ENCODE measurements at places on chromosomes 3 and 15. TPM values are rescaled to one million over a fixed set of nuclear protein-coding genes. Genes with fewer than 3 reads are reported as not detected.

DNA sequence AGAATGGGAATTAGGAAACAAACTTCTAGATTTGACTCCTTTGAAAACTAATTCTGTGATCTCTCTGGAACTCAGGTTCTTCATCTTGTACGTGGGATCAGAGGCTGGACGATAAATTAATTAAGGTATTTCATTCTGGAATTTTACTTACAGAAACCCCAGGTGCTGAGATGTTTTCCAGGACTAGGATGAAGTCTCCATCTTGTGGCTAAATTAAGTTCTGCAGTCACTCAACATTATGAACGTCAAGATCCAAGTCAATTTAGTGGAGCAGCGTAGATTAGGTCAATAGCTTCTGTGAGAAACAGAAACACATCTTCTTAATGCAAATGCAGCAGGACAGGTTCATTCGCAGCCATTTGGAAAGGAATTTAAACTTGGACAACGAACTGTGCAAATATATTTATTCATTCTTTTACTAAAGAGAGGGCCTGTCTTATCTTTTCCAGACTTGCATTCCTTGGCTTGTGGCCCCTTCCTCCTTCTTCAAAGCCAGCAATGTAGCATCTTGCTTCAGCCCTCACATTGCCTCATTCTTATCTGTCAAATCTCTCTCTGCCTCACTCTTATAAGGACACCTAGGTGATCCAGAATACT lies 26.7 kb upstream of the TMC3 start:
- DNase-seq = peak; percentile 73

DNA sequence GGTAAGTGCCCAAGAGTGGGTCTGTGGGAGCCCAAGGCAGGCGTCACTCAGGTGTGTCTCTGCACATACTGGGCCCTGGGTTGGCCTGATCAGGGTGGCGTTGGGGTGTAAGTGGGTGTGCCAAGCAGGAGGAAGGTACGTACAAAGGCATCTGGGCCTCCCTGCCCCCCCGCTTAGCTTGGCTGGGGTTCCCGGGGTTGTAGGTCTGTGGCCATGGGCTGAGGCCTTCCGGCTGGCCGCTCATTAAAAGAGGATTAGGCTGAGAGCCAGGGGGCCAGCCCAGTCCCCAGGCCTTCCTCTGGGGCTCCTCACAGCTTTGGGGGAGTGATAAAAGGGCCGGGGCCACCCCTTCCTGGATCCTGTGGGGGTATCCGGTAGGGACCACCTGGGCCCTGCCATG lies 13.3 kb downstream of the SEMA3F start:
- no peak for DNase-seq

- DNase-seq = no peak
These were observed 97.4 kb upstream of the KLF13 start for GRCh38 chr15:31228980-31229826.

GRCh38 chr3:13098192-13098988 lies 25.2 kb upstream of the IQSEC1 start:
- no peak for DNase-seq

GRCh38 chr15:68154923-68155559 lies 50.1 kb downstream of the CALML4 start:
- peak; percentile 77 for DNase-seq

DNA sequence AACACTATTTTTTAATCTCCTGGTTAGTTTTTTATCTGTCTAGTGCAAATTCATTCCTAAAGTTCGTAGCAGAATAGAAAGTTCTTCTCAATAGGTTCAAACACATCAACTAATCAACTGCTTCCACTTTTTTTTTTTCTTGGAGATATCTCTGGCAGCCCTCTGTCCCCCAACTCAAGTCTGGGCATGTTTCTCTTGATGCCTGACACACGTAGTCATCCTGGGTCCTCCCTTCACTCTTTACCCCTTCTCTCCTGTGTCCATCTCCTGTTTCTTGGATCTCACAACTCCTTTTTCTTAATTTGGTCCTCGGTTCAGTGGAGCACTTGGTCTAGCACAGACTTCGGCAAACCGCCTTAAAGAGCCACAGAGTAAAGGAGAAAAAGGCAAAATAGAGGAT lies 14.4 kb downstream of the TNFAIP8L3 start:
- no peak for DNase-seq

DNA sequence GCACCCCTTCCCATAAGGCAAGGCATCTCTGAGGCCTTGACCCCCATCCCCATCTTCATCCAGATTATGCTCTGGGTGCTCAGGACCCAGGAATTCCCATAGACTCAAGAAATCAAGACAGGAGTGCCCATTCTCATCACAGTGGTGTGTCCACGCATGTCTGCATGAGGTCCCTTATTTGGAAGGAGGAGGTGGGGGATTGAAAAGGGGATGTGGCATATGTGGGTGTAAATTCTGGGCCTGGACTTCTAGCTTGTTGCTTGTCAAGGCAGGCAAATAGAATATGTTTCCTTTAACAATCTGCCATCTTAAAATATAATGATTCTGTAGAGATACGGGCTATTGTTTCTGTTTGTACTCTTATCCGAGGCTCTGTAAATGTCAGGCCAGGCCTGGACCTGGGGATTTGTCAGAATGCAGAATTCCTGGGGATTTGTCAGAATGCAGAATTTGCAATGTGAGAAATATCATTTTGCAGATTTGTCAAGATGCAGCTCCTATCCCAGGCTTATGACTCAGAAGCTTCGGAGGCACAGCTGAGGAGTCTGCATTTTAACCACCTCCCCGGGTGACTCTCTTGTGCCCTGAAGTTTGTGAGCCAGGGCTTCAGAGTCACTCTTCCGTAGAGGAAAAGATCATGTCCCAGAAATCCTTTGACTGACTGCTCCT lies 157.8 kb downstream of the SV2B start:
- no peak for DNase-seq

DNA sequence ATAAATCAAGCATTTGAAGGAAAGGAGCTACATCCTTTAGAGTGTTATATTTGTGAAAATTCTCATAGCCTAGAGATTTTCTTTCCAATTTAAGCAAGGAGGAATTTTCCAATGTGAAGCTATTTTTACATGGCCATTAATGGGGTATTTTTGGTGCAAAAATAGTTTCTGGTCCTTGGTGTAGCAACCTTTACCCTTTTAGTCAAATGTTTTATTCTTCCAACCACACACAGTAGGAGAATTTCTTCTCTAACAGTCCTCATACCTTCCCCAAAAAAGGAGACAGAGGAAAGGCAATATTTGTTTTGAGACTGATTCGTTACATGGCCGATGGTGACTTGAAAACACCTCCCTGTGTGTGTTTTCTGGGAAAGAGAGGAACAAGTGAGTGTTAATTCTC lies 261.2 kb downstream of the PTPRG start:
- DNase-seq = no peak

DNA sequence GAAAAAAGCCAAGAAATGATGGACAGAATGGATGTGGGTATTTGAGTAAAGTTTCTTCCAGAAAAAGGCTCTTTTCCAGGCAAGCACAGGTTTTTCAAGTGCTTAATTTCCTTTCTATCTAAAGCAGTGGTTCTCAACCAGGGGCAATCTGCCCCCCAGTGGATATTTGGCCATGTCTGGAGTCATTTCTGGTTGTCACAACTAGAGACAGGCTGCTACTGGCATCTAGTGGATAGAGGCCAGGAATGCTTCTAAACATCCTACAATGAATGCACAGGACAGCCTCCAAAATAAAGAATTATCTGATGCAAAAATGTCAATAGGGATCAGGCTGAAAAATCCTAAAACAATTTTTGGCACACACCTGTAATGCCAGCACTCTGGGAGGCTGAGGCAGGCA lies 23.9 kb downstream of the SEC22C start:
- no peak for DNase-seq

DNA sequence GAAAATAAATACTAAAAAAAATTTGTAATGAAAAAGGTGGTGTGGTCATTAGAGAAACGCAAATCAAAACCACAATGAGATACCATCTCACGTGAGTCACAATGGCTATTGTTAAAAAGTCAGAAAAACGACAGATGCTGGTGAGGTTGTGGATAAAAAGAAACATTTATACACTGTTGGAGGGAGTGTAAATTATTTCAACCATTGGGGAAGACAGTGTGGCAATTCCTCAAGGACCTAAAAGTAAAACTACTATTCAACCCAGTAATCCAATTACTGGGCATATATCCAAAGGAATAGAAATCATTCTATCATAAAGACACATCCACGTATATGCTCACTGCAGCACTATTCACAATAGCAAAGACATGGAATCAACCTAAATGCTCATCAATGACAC lies 120.3 kb downstream of the MYO9A start:
- DNase-seq = no peak

GRCh38 chr3:65568497-65568896 lies 470.2 kb downstream of the MAGI1 start:
- no peak for DNase-seq

GRCh38 chr3:29079358-29079757 lies 201.5 kb upstream of the RBMS3 start:
- no peak for DNase-seq

GRCh38 chr3:136728918-136729317 lies 23.3 kb downstream of the STAG1 start:
- DNase-seq = peak; percentile 90

DNA sequence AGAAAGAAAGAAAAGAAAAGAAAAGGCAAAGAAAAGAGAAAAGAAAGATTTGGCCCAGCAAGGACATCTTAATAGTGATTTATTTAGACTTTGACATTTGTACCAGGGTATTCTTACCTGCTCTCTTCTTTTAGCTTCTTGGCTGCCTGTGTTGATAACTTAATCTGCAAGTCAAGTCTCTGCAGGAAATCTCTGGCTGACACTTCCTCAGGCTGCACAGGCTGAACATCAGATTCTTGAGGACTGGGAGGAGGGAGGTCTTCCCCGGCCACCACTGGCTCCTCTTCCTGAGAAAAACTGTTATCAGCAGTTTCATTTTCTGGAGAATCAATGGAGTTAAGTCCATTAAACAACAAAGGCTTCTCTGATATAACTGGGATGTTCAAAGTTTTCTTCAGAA lies 12.8 kb downstream of the LYSMD2 start:
- DNase-seq = no peak

GRCh38 chr3:52423173-52423572 lies 21.7 kb downstream of the SEMA3G start:
- no peak for DNase-seq

DNA sequence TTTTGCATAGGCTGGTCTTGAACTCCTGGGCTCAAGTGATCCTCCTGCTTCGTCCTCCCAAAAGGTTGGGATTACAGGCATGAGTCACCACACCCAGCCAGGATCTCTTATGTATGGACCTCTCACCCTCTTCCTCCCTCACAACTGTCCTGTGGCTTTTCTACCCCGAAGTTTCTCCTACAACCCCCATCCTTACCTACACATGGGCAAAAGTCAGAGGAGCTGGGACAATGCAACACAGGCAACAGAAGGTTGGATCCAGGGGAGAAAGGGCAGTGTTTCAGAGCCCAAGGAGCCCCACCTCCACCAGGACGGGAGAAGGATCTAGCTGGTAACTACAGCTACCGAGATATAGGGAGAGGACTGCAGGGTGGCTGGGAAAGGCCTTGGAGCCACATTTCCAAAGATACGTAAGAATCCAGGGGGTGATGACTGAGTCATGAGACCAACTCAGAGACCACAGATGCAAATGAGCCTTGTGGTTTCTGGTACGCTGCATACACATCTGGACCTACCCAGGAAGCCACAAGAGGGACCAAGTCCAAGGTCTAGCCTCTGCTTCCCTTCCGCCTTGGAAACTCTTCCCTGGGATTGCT lies 13.6 kb downstream of the IGDCC4 start:
- peak; percentile 95 for DNase-seq

DNA sequence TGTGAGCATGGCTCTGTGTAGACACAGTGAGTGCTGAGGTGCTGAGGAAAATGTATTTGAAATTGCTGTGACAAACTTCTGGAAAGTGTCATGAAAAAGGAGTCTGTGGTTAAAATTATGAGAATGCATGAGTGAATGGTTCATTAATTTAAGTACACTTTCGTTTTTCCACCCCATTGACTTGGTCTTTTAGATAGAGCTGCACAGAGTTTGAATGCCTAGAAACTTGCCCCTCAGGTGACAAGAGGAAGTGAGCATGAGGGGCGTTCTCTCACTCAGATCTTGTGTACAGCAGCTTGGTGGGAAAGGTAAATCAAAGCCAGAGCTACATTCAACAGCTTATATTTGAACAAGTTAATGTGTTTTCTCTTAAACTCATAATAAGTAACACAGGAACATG lies 296.8 kb downstream of the WDR72 start:
- DNase-seq = no peak

GRCh38 chr3:172129498-172129849 lies 90.1 kb downstream of the FNDC3B start:
- DNase-seq = no peak

DNA sequence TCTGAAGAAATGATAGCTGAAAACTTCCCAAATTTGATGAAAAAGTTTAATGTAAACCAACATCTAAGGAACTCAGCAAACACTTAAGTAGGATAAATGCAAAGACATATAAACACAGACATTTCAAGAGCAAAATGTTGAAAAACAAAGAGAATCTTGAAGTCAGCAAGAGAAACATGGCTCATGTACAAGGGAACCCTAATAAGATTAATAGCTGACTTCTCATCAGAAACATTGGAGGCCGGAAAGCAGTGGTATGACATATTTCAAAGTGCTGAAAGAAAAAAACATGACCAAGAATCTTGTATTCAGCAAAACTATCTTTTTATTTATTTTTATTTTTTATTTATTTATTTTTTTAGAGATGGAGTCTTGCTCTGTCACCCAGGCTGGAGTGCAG lies 10.6 kb upstream of the PRKCI start:
- DNase-seq = no peak

DNA sequence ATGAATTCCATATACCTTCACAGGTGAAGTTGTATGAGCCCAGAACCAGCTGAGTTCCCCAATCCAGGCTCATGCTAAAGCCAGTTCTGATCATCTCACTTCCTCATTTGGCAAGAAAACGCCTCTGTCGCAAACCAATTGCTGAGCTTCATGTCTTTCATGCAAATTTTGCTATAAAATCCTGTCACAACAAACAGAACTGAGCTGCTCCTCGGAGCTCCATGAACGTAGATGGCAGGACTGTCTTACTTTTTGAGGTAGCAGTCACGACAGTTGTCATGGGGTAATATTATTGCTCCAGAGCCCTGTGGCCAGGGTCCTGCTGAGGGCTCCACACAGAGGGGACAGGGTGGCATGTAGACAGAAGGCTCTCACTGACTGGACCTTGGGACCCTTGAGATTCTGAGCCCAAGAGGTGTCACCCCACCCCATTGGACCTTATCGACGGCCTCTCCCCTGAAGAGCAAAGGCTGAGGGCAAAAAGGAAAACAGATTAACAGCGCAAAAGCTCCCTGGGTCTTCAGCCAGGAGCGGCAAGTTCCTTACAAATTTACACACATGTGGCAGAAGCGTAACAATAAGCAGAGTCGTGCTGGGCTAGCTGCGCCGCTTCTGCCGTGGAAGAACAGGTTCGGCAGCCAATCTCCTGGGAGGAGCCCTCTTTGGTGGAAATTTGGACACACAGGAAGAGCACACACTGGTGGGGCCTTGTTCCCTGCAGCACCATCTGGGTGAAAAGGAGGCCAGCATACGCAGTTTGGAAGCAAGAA lies 249.2 kb downstream of the OPA1 start:
- DNase-seq = no peak

Gene CHP1
- 87.9 TPM for total RNA-seq

Gene LRTM1
- not detected for total RNA-seq

Gene LRRIQ4
- total RNA-seq = not detected

Gene GPR27
- total RNA-seq = not detected

Gene LIPH
- total RNA-seq = under 0.01 TPM

Gene MYL3
- 1.7 TPM for total RNA-seq

Gene TARS3
- 13.8 TPM for total RNA-seq

Gene PP2D1
- total RNA-seq = not detected

Gene PAQR5
- total RNA-seq = 0.97 TPM

Gene MED12L
- total RNA-seq = 0.32 TPM

Gene RPN1
- total RNA-seq = 491 TPM

Gene C3orf85
- total RNA-seq = not detected

Data from fibroblast of villous mesenchyme (primary cell).